ENCODE measurements at places on chromosomes 5 and 9.

- no peak for DNase-seq
Observed at GRCh38 chr9:102768002-102768401, 227.1 kb upstream of the CYLC2 start.

DNA sequence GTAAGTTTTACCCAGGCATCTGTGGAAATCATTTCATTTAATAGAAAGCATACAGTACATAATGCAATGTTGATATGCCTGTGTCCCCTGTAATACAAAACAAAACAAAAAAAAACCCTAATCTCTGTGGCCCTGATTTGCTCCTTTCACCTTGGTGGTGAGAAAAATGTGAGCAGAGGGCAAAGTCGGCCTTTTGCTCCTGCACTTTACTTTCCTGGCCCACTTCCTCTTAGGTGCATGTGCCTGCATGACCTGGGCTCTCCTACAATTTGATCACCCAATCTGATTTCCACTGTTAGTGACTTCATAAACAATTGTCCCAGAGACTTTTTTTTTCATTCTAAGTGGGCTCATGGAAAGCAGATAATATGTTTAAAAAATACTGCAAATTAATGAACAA is 424.3 kb downstream of the SEMA5A start:
- no peak for DNase-seq

- DNase-seq, result no peak
Observed at GRCh38 chr5:102790748-102791147, 35.6 kb downstream of the PAM start.

GRCh38 chr9:8943392-8943791 is 1143.8 kb upstream of the DMAC1 start:
- DNase-seq, result no peak

DNA sequence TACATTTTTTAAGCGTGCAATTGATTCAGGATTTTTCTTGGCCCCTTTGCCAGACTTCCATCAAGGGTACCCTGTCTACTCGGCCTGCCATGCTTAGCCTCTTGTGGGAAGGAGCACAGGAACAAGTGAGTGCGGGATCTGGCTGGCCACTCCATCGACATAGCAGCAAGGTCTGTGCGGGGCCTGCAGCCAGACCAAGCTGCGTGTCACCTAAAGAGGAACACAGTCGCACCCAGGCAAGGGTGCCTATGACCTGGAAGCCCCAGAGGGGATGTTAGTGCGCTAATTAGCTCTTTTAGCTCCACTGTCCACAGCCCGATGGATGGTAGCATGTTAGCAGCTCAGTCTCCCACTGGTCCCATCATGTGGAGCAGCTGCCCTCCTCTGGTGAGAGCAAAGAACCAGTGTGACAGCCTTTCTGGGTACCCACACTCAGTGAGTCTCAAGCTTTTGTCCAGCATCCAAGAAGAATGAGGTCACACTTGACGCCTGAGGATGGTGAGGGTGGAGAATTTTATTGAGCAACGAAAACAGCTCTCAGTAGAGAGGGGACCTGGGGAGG is 38.7 kb downstream of the FTMT start:
- no peak for DNase-seq

GRCh38 chr5:80239680-80240367 is 16.0 kb downstream of the SERINC5 start:
- DNase-seq, result no peak

- DNase-seq, result no peak
Observed at GRCh38 chr9:138016406-138017187, 139.0 kb downstream of the CACNA1B start.

DNA sequence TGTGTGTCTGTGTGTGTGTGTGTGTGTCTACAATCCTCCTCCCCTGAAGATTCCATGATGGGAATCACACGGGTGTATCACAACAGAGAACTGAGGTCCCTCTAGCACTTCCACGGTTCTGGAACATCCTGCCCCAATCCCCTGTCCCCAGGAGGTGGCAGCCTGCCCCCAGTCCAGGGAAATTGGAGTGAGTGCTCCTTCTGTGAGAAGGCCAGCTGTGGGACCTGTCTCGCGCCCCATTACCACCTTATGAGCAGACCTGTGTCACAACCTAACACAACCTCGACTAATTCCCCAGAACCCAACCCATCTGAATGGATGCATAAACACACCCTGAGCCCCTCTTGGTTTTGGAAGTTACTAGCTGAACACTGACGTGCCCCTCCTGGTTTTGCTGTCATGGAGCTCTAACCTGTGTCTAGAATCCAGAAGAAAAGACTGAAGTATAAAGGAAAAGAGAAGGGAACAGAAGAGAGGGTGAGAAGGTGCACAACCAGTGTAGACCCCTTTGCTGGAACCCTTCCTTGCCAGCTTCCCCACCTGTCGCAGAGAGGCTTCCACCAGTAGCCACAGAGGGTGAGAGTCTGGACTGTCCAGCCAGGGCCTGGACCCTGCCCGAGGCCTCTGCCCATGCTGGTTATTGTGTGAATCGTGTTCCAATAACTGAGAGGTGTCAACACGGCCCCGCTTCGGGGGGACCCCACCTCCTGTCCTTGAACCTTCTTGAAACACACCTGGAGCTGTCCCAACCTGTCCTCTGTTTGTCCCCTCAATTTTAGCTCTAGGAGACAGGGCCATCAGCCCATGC is 3.4 kb downstream of the BTNL9 start:
- no peak for DNase-seq

DNA sequence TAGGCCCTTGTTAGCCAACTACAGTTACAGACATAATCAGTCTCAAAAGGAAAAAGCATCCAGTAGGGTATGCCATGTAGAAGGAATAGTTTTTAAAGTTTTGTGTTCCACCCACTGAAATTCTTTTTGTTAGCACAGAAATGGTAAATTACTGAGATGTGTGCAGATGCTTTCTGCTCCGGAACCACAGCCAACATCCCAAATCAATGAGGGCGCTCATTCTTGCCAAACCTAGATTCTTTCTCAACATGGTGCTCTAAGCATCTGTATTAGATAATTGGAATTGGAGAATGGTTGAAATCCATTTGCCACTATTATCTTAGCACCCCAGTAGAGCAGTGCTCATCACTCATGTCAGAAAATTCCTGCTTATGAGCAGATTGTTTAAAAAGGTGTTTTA is 127.8 kb downstream of the SEC61B start:
- no peak for DNase-seq

DNA sequence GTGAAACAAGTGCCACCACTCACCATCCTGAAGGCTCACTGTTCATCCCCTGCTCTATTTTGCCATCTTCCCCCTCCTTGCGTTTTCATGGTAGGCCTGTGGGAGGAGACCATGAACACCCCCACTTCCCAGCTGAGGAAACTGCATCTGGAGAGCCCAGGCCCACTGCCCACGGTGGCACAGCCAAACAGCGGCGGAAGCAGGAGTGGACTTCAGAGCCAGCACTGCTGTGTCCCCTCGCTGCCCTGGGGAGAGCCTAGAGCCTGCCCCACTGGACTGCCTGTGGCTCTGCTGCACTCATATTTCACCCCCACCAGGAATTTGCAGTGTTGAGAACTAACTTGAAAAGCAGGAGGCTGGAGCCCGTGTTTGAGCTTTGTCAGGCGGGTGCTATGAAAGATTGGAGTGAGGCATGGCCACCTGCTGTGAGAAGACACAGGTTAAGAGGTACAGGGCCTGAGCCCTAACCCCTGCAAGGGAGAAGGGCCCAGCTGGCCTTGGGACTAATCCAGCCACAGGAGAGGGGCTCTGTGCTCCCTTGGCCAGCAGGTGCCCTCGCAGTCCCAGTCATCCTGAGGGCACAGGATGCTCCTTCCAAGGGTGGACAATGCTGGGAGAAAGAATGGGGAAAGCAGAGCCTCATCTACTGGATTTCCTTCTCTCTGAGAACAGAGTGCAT is 79.0 kb downstream of the MACROH2A1 start:
- no peak for DNase-seq

- peak; percentile 14 for DNase-seq
Observed at GRCh38 chr9:27528076-27528885, 1.3 kb downstream of the MOB3B start.

- DNase-seq, result no peak
Observed at GRCh38 chr5:95241161-95241560, 43.7 kb downstream of the MCTP1 start.

DNA sequence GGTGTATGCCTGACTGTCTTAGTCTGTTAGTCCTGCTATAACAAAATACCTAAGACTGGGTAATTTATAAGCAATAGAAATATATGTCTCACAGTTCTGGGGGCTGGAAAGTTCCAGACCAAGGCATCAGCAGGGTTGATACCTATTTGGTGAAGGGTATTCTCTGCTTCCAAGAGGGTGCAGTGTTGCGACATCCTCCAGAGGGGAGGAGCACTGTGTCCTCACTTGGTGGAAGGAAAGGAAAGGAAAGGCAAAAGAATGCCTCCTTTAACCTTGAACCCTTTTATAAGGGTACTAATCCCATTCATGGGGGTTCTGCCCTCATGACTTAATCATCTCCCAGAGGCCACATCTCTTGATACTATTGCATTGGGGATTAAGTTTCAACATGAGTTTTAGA is 42.0 kb upstream of the SLC24A2 start:
- no peak for DNase-seq

GRCh38 chr9:33809506-33809905 is 7.5 kb upstream of the UBE2R2 start:
- DNase-seq, result no peak

DNA sequence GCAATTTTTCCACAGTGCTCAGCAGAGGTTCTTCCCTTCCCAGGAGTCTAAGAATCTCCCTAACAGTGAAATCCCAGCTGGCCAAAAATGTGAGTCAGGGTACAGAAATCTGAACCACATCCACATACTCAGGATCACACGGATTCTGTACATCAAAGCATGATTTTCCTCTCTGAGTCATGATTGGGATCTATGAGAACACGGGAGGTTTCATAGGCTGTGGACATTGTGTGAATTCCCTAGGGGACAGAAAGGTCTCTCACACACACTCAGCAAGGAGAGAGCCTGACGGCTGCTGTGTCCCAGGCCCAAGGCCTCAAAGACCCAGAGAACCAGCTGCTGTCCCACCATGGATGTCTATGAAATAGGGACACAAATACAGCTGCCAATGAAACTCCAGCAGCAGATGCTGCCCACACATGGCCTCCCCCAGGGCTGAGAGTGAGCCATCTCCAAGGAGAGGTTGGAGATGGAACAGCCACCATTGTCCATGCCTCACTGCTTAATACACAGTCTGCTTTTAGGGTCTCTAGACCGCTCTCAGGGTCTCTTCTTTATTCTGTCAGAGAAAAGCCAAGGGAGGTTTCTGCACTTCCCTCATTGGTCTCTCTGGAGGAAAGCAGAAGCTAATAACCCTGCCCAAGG is 102.7 kb downstream of the ADAMTS12 start:
- DNase-seq, result no peak

DNA sequence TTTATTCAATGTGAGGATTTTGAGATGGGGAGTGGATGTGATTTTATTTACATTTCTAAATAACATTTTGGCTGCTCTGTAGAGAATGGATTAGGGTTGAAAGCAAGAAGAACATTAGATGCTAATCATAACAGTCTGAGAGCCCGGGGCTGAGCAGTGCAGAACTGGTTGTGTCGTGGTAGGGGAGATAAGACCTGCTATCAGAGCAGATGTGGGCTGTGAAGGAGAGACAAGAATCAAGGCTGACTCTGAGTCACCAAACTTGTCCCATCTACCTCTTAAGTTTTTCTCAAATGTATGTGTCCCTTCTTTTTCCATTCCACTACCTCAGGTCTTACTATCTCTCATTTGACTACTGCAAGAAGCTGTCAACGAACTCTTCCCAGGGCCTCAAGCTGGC is 35.4 kb upstream of the SLC28A3 start:
- DNase-seq, result no peak

- DNase-seq, result no peak
Observed at GRCh38 chr9:113989017-113989713, 88.9 kb downstream of the AMBP start.

DNA sequence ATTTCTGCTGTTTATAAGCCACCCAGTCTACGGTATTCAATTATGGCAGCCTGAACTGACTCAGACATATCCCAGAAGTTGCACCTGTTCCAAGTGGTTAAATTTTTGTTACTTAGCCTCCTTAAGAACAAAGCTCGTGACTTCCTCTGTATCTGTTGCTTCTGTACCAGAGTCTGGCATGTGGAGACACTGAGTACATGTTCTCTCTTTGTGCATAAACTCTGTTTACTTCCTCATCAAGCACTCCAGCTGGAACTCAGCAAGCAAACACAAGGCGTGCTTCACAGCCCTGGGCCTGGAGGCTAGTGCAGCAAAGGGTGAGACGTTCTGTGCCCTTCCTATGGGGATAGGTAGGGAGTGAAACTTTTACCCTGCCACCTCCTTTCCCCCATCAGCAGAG is 19.0 kb downstream of the C9orf152 start:
- DNase-seq, result no peak

GRCh38 chr5:129500101-129500500 is 40.0 kb downstream of the ADAMTS19 start:
- DNase-seq, result no peak

GRCh38 chr9:114850871-114851270 is 45.0 kb upstream of the TNFSF15 start:
- DNase-seq, result no peak

- peak; percentile 51 for DNase-seq
Observed at GRCh38 chr9:130461218-130461630, 16.5 kb downstream of the ASS1 start.

DNA sequence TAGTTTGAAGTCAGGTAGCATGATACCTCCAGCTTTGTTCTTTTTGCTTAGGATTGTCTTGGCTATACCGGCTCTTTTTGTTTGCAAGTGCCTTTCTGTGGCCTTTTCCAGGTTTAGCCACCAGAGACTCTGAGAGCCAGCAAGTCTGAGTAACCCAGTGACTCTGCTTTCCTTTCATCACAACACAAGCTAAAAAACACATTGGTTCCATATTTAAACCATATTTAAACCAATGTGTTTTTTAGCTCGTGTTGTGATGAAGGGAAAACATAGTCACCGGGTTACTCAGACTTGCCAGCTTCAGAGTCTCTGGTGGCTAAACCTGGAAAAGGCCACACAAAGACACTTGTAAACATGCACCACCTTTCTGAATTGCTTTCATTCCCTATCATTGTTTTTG is 493.3 kb downstream of the NTRK2 start:
- DNase-seq, result no peak

DNA sequence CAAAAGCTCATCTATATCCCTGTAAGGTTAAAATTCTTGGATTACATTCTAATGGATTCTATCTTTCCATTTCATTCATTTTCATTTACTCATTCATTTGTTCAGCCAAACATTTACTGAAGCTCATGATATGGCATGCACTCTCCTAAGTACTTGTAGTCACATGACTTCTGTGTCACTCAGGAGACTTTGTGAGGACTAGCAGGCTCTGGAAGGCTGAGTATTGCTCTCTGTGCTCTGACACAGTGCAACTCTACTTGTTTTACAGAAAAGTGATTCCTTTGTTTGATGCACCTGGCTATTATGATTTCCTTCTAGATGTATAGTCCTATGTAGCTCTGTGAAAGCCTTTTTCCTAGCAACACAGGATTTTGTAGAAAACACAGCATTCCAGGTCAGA is 53.0 kb downstream of the YIPF5 start:
- DNase-seq, result no peak

- no peak for DNase-seq
Observed at GRCh38 chr5:128494516-128494915, 43.5 kb downstream of the FBN2 start.

DNA sequence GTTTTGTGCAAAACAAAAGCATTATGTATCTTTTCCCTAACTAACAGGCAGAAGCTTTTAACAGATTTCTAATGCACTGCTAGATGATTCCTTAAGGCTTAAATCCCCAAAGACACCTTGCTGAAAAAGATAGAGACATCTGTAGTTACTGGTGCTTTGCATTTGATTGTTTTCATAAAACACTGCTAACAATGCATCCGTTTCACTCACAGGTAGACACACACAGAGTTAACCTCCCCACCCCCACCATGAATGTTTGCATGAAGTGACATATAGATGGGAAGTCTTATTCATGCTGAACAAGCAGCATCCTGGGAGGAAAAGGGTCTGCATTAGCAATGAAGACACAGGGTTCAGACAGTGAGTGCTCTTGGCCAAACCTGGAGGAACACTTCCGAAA is 100.9 kb downstream of the ASTN2 start:
- no peak for DNase-seq

Data from stimulated activated CD8-positive, alpha-beta memory T cell treated with anti-CD3 and anti-CD28 coated beads, Interleukin-7, amount 100 ng/mL, for 4 hours (primary cell).